ENCODE measurements at places on chromosomes 6 and 20. TPM values are rescaled to one million over a fixed set of nuclear protein-coding genes. Genes with fewer than 3 reads are reported as not detected.

Gene SMLR1
- not detected for total RNA-seq

Gene TAF4
- total RNA-seq, result 16.7 TPM

Gene F13A1
- 25.2 TPM for total RNA-seq

Gene MYLK2
- 2.2 TPM for total RNA-seq

Gene PTCHD4
- not detected for total RNA-seq

Gene ZNF334
- 2.7 TPM for total RNA-seq

Gene TREM1
- 49.9 TPM for total RNA-seq

Gene STXBP5
- total RNA-seq, result 36.2 TPM

Gene GSTA3
- not detected for total RNA-seq

All from spleen (tissue), 13 donors.